ENCODE measurements at places on chromosomes 5 and 9. TPM values are rescaled to one million over a fixed set of nuclear protein-coding genes. Genes with fewer than 3 reads are reported as not detected.

GRIN3A gene
- 2.5 TPM for total RNA-seq

EGR1 gene
- 14.7 TPM for total RNA-seq

C5orf63 gene
- total RNA-seq = 6.2 TPM

ZDHHC11 gene
- 14.9 TPM for total RNA-seq

PCDHA6 gene
- 0.88 TPM for total RNA-seq

ZNF483 gene
- 14.8 TPM for total RNA-seq
